ENCODE measurements at places on chromosomes 5 and 9. TPM values are rescaled to one million over a fixed set of nuclear protein-coding genes. Genes with fewer than 3 reads are reported as not detected.

DNA sequence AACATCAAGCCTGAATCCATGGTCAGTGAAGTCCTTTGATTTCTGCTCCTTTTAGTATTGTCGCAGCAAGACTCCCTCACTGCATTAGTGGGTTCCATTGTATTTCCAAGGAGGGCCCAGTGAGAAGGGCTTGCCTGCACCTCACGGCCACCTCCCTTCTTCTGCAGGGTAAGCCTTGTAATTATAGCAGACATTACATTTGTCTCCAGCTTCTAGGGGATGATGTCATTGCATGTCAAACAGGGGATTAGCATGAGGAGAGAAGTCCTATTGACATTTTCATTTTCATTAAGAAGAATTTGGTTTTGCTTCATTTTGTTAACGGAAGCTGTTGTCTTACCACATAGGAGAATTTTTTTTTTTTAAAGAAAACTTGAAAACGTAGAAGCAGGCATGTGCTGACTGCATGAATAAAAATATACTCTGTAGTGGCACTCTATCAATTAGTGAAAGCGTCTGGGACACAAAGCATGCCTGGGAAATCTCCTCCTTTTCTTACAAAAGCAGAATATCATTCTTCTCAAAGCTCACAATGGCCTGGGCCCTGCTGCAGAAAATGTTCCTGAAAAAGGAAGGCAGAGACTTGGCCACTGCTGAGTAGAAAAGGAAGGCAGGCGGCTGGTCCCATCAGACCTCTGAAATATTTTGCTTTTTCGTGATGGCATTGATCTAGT, 27.1 kb downstream of the MAP1B start:
- DNase-seq = no peak

DNA sequence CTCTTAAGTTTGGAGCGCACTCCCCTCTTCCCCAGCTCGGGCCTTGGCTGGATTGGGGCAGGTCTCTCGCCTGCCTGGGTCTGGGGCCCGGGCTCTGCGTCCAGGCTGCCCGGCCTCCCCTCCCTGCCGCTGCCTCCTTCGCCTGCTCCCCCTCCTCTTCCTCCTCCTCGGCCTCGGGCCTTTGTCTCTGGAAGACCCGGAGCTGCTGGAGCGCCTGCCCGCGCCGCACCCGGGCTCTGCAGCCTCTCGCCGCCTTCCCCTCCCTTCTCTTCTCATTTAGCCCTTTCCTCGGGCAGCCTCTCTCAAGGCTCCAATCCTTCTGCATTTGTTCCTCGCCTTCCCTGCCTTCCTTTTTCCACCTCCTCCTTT, 218.5 kb downstream of the C9orf50 start:
- peak; percentile 41 for DNase-seq

DNA sequence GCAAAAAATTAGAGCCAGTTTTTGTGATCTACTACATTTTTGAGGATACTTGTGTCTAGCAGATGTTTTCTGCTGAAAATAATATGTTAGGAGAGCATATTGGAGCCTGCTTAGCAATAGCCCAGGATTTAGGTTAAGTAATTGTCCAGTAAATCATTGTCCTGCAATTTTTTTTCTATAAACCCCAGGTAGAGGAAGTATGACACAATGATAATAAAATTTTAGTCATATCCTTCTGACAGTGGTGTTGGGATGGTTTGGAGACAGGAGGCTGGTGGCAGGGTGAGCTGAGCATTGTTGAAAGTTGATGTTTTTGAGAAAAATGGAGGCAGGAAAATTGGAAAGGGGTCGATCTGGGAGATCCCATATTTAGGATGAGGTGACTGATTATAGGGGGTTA, 3.5 kb downstream of the SNCAIP start:
- DNase-seq = no peak

DNA sequence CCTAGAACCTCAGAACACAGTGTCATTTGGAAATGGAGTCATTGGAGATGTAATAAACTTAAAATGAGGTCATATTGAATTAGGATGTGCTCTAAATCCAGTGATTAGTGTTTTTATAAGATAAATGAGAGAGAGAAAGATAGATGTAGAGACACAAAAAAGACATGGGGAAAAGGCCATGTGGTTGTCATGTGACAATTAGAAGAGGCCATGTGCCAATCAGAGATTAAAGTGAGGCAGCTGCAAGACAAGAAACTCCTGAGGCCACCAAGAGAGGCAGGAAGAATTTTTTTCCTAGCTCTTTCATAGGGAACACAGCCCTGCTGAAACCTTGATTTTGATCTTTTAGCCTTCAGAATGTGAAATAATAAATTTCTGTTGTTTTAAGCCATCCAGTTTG, 1307.2 kb downstream of the PTPRD start:
- no peak for DNase-seq

DNA sequence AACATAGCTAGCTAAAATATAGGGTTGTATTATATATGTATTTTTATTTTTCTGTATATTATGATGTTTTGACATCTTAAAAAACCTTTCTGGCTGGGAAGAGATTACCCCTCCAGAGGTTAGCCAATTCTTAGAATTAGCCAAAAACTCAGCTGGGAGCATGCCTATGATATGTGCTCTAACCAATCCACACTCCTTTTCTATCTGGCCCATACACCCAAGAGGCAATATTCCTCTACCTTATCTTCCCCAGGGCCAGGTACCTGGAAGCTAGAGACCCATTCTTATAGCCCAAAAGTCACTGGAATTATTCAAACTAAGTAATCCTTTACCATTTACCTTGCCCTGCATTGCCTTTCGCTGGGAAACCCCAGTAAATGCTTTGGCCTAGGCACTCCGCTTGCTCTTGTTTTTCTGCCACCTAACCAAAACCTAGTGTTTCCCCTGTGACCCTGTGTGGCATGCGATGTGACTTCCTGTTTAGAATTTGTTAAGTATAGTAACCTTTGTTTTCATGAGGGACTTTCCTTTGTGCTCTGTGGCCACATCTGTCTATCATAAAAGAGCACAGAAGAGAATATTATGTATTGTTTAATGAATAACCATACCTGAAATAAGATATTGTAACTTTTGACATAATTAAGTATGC, 37.4 kb downstream of the CSNK1G3 start:
- no peak for DNase-seq

DNA sequence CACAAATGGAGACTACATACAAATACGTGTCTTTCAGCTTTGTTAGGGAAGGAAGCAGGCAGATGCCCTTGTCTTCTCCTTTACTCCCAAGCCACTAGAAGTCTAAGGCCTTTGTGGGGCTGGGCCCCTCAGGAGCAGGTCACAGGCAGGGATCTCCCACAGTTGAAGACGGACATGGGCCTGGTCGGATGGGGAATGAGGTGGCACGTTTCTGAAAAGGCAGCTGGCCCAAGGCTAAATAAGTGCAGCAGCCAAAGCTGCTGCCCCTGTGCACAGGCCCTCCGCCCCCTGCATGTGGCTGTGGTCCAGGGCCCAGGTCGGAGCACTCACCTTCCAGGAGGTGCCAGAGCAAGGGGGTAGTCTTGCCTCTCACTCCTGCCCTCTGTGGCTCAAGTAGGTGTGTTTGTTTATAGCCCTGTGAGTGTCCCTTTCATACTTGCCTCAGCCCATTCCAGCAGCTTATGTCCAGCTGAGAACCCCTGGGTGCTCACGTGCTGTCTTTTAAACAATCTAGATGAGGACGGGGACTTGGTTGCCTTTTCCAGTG, 1.8 kb downstream of the SQSTM1 start:
- DNase-seq = peak; percentile 76

GRCh38 chr5:168219515-168220410, 71.7 kb upstream of the WWC1 start:
- no peak for DNase-seq

- peak; percentile 52 for DNase-seq
Observed at GRCh38 chr5:176732736-176733405, 77.5 kb upstream of the UNC5A start.

DNA sequence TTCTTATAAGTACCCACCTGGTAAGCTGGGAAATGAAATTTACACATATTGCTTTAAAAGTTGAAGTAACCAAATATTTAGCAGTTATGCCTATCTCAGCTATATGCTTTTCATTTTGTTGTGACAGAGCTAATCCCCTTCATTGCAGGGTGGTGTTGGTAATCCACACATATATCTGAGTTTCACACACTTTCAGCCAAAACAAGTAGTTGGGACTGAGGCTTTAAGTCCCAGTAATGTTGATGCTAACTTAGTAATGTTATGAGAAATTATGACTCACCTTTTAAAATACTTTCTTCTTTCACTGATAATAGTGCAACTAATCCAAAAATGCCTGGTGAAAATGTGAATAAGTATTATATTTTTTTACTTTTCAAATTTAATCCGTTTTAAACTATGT, 19.2 kb upstream of the RICTOR start:
- no peak for DNase-seq

DNA sequence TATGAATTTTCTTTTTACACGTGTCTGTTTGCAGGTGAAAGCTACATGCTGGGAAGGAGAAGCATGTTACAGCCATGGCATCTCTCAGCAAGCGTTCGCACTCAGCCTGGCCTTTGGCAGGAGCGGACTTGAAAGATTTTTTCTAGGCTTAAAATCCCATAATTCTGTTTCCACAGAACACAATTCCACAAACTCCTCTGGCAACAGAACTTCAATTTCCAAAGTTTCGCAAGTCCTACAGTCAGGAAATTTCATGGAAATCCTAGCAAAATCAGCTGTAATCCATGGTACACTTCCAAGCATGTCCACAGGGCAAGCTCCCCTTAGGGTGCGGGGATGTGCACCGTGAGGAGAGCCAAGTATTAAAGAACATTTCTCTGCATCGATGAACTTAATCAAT, 35.9 kb downstream of the SUB1 start:
- no peak for DNase-seq

GRCh38 chr9:10479172-10479571, 133.6 kb downstream of the PTPRD start:
- no peak for DNase-seq

GRCh38 chr9:22169727-22170503, 160.8 kb upstream of the CDKN2B start:
- no peak for DNase-seq

GRCh38 chr9:78001946-78002731, 29.5 kb downstream of the GNAQ start:
- no peak for DNase-seq

- DNase-seq = no peak
Observed at GRCh38 chr5:150457121-150457520, 7.6 kb upstream of the RPS14 start.

The LAMC3 gene
- 34.4 TPM for total RNA-seq

The FYB1 gene
- 192 TPM for total RNA-seq

The SV2C gene
- 0.07 TPM for total RNA-seq

The PCDHB6 gene
- 0.63 TPM for total RNA-seq

The PHF24 gene
- 0.37 TPM for total RNA-seq

The FOXI1 gene
- not detected for total RNA-seq

The GLE1 gene
- 26.2 TPM for total RNA-seq

The PROB1 gene
- total RNA-seq = 2.6 TPM

The SLC34A1 gene
- not detected for total RNA-seq

The SPINK7 gene
- total RNA-seq = not detected

Measured in spleen (tissue), 13 donors.